Activated CD4-positive, alpha-beta T cell treated with anti-CD3 and anti-CD28 coated beads for 24 hours (primary cell): ENCODE measurements at places on chromosomes 2 and 18.

GRCh38 chr2:9262671-9263171 lies 56.1 kb downstream of the ASAP2 start:
- DNase-seq, result no peak

DNA sequence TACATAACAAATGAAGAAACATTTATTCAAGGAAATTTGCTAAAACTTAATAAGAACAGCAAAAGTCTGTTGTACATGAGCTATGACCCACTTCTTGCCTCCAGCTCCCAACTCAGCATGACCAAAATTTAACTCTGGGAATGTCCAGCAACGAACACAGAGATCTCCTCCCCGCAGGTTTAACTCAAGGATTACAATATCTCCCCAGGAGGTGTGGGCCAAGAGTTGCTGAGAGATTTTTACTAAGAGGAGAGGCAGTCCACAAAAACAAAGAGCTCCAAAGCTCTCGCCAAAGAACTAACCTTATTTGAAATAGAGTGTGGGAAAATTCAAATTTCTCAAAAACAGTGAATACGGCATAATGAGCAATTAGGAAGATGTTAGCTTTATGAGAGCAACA lies 318.5 kb downstream of the GRB14 start:
- DNase-seq, result no peak

DNA sequence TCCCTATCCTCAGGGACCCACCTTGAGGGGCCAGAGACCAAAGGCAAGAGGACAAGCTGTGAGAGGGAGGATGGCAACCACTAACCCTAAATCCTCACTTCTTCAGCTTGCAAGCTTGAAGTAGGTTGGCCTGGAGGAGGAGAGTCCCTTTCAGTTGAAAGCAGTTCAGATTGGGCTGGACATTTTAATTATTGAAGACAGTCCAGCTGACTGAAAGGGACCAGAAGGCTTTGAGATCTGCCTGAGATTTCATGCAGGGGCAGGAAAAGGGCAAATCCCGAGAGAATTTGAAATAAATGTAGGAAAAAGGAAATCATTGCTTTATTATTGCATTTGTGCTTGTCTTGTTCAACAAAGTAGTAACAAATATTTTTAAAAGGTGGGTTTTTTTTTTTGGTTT lies 118.9 kb upstream of the STON1 start:
- DNase-seq, result no peak

GRCh38 chr2:211455216-211455841 lies 898.9 kb downstream of the CPS1 start:
- no peak for DNase-seq

- DNase-seq, result no peak
Measured at GRCh38 chr2:29001806-29002205, 20.7 kb downstream of the TOGARAM2 start.

- DNase-seq, result no peak
Measured at GRCh38 chr2:180761224-180761623, 219.2 kb upstream of the UBE2E3 start.

DNA sequence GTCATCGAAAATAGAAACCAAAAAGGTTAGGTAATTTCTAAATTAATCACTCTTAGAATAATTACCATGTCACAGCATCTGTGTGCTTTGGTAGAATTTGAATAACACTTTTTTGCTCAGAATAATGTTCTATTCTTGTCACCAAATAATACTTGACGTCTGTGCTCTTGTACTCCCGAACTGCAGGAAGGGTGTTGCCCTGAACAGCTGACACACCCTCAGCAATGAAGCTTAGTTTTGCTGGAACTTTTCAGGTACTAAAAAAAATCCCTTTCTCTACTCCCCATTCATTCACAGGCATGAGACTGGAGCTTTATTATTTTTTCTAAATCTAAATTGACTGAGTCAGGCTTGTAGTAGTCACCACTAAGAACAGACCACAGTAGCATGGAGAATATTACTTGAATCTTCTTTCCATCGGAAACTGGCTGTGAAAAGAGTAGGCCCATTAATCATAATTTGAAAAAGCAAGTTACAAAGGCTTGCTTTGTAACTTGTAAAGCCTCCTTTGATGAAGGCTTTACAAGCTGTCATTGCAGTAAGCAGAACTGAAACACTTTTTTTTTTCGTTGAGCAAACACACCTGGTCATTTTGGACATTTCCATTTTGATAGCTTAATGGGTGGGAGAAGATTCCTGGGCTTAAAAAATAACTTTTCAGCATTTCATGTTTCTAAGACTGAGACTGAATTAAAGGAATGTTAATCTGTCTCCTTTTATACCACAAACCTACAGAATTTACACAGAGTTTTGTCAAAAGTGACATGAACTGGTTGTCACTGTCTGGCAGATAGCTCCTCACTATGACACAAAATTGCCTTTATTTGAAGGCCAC lies 70.3 kb upstream of the PELI1 start:
- no peak for DNase-seq
